ENCODE measurements at places on chromosomes 6 and 20.

GRCh38 chr20:43068482-43068881 lies 121.2 kb downstream of the PTPRT start:
- no peak for DNase-seq

DNA sequence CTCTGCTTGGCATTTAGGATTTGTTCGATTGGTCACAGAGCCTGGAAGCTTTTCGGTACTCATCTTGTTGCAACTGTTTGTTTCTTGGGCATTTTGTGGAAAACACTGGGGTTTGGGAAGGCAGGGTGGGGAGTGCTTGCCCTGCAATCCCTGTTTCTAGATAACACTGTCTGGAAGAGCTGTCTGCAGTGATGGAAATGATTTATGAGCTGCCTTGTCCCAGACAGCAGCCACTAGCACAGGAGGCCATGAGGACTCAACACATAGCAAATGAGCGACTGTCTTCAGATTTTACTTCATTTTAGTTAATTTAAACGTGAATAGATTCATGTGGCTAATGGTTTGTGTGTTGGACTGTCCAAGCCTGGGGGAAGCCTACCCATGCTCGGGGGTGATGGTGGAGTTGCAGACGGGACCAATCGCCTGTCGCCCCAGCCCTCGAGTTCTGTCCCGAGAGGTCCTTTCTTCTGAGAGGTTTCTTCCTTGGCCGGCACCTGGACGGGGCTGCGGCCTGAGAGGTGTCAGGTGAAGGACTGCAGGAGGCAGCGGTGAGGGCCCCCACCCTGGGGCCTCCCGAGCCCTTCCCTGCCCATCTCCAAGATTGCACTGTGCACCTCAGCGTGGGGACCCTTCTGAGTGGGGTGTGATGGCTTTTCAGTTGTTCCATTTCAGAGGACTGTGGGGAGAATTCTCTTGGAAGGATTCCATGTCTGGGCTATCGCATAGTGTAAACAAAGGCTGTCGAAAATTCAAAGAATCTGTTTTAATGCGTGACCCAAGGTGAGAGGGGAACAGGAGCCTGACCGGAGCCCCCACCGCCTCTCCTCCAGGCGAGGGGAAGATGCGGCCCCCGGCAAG lies 55.4 kb downstream of the SMOC2 start:
- no peak for DNase-seq

DNA sequence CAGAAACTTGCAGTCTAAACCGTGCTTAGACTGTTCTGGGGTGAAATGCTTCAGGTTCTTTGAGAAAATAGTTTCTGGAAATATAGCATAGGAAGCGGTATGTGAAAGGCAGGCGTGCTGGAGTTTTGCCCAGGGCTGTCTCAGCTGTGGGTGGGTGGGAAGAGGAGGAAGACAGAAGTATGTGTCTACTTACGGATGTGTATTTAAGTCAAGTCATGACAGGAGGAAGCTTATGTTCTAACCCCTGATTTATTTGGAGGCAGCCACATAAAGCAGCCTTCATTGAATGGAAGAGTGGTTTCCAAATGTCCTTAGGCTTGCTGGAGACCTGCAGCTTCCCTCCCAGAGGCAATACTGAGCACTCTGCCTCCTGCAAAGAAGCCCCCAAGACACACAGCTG lies 345.8 kb upstream of the PRND start:
- no peak for DNase-seq

DNA sequence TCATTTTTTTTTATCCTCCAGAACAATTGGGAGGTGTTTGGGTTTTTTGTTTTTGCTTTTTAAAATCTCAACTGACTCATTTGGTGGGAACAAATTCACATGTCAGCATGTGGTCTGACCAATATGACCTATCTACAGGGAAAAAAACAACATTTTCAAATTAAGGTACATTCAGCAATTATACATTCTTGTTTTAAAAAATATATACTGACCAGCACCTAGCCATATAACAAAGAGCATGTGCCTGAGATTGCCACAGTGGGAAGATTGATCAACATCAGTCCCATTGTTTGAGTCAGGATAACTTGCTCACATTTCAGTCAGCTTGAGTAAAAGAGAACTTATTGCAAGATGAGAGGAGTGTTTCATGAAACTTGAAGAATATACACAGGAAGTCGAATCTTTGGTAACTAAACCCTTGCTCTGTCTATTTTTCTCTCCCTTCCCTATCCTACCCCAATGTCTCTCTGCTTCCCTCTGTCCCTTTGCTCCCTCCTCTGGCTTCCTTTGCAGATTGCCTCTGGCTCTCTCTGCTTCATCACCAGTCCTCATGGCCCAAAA lies 163.2 kb upstream of the TAB2 start:
- no peak for DNase-seq

DNA sequence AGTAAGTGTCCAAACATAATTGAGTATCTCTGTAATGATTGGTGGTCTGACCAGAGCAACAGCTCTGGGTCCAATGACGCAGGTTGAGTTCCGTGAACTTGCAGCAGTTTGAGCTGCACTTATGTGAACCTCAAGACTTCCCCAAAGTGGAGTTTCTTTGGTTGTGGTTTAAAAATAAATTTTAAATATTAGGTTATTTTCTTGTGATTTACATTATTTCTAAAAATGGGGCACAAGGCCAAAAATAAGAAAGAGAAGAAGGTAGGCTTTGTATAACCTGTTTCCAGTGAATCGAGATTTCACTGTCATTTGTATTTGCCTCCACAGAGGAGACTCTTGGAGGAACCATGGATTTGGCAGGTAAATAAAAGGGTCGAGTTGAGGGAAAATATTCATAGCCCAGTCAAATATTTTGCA lies 166.4 kb upstream of the ZNF217 start:
- DNase-seq = no peak

GRCh38 chr20:39773380-39774000 lies 811.3 kb downstream of the DHX35 start:
- no peak for DNase-seq
